Stimulated activated CD8-positive, alpha-beta memory T cell treated with anti-CD3 and anti-CD28 coated beads, Interleukin-7, amount 100 ng/mL, for 1 hour (primary cell): ENCODE measurements at places on chromosomes 2 and 18.

DNA sequence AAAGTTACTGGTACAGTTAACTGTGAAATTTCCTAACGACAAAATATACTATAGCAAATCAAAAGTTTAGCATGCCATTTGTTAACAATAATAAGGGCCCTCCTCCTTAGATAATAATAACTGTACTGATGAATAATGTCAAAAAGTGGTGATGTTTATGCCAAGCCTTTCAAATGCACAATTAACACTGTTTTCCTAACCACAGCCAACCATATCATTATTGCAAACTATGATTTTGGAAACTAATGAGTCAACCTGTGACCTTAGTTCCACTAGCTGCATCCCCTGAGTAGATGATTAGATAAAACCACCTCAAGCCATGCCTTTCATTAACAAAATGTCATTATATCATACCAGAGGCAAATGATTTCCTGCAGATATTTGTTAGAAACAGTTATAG lies 25.1 kb upstream of the GPR75 start:
- DNase-seq: no peak

GRCh38 chr2:189556526-189556925 lies 24.1 kb downstream of the SLC40A1 start:
- no peak for DNase-seq

- no peak for DNase-seq
Observed at GRCh38 chr18:23101861-23102432, 33.3 kb upstream of the CABLES1 start.

GRCh38 chr2:74944987-74945787 lies 13.3 kb upstream of the POLE4 start:
- no peak for DNase-seq

DNA sequence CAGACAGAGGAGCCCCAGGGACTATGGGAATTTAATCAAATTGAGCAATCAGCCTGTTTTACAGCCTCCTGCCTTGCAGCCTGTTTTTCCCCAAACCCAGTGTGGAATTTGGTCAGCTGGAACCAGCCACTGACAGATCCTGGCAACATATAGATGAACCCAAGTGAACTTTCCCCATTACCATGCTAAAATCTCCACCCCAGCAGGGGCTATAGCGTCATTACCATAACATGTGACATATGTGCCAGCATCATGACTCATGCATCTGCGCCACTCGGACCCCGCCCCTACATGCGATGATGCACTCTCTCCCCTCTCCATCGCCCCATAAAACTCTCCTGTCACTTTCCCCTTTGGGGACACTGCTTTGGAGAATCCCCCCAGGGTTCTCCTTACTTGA lies 17.3 kb upstream of the FEZ2 start:
- DNase-seq: no peak

DNA sequence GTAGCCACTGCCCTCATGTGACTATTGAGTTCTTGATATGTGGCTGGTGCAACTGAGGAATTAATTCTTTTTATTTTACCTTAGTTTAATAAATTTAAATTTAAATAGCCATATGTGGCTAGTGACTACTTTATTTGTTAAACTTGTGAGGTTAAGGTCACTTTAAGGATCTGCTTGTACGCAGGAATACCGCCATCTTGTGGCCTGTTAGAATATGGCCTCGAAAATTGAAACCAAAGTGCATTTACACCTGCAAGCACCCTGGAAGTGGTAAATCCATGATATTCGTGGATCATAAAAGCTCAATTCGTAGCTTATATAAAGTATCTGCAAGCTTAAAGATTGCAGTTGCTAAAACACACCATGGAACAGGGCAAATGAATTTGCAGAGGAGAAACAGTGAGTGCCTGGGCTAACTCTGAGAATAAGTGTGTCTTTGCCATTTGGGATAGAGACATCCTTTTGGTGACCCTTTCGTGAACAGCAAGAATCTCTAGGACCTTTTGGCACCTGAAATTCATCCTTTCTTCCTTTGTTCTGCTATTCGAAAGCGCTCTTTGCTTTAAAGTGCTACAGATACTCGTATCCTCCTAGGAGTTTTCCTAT lies 59.9 kb upstream of the REG3A start:
- no peak for DNase-seq

- no peak for DNase-seq
Observed at GRCh38 chr2:62570861-62571698, 65.1 kb upstream of the TMEM17 start.

- no peak for DNase-seq
Observed at GRCh38 chr2:101305492-101306078, 2.9 kb downstream of the RNF149 start.

- no peak for DNase-seq
Observed at GRCh38 chr2:239884051-239884405, 141.1 kb downstream of the NDUFA10 start.

GRCh38 chr18:4842287-4842686 lies 354.8 kb downstream of the AKAIN1 start:
- no peak for DNase-seq

- DNase-seq: no peak
Observed at GRCh38 chr2:196925768-196926561, 542 bp downstream of the PGAP1 start.

- no peak for DNase-seq
Observed at GRCh38 chr2:149826471-149827125, 239.0 kb upstream of the MMADHC start.

- DNase-seq: no peak
Observed at GRCh38 chr2:98854682-98855081, 81.3 kb downstream of the CRACDL start.

DNA sequence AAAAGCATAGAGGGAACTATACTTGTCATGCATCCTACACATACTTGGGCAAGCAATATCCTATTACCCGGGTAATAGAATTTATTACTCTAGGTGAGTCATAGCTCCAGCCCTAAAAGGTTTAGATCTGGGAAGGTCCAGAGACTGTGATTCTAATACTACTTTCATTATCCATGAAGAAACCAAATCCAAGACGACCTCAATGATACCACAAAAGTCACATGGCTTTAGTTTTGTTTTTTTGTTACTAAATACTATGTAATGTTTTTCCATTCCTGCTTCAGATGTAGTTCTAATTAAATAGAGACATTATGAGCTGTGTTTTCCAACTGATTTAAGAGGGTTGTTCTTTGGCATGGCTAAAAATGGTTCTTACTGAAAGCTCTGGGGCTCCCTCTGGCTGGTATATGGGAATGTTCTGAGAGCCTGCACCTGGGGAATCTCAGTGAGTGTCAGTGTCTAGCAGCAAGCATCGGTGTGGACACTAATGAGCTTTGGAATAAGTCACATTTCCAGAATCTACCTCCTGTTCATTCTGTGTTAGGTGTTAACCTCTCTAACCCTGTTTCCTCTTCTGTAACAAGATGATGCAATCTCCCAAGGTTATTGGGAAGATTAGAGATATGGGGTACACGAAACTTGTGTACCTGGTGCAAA lies 20.5 kb upstream of the IL1RL2 start:
- no peak for DNase-seq

- no peak for DNase-seq
Observed at GRCh38 chr2:29247336-29247914, 132.2 kb downstream of the CLIP4 start.

GRCh38 chr18:22428672-22429071 lies 11.0 kb upstream of the CTAGE1 start:
- DNase-seq: no peak

DNA sequence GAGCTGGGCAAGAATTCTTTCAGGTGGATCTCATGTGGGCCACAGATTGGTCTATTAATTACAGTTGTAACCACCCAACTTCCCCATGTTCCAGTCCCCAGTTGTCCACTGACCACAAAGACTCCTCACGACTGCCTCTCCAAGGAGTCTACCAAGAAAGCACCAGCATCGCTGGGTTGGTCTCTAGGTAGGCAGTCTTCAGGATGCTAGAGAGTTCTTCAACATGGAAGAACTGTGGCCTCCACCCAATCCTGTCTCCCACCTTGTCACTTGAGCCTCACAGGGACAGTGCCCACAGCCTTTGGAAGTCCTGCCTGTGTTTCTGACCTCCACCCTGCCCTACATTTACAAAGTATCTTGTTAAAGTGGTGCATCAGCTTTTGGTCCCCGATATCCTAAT lies 184.7 kb upstream of the FN1 start:
- no peak for DNase-seq

DNA sequence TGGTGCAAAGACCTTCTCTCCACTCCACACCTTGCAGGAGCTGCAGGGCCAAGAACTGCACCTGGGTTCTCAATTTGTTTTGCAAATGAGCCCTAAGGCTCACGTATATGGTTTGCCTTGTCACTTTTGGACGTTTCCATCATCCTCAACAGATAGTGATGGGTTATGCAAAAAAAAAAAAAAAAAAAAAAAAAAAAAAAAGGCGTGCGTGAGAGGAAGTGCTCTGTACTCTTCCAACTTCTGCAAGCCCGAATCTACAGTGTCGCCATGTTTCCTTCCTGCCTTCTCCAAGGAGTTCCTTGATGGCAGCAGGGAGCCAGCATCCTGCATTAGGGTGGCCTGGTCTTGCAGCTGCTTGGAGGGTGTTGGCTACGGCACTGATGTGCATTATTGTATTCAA lies 4.0 kb upstream of the INHBB start:
- DNase-seq: no peak

DNA sequence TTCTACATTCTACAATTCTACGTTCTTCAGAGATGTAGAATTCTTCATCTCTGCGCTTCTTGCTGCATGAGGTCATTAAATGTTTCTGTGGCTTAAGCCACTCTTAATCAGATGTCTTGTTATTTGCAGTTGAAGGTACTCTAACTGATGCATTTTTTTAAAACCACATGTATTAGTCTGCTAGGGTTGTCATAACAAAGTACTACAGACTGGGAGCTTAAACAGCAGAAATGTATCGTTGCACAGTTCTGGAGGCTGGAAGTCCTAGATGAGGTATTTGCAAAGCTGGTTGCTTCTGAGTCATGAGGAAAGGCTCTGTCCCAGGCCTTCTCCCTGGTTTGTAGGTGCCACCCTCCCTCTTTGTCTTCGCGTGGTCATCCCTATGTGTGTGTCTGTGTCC lies 176.3 kb upstream of the GLI2 start:
- DNase-seq: no peak

DNA sequence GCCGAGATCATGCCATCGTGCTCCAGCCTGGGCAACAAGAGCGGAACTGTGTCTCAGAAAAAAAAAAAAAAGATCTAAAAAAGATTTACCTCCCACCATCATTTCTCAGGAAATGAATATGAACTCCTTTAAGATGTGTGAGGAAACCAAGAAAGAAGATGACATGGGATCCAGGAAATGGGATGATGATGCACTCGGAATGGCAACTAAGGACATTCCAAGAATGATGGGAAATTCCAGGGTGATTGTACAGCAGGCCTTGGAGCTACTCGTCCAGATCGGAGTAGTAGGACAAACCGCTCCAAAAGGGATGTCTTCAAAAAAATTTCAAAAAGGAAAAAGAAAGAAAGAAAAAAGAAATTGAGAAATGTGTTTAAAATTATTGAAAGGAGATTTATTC lies 84.9 kb upstream of the PMAIP1 start:
- DNase-seq: no peak

DNA sequence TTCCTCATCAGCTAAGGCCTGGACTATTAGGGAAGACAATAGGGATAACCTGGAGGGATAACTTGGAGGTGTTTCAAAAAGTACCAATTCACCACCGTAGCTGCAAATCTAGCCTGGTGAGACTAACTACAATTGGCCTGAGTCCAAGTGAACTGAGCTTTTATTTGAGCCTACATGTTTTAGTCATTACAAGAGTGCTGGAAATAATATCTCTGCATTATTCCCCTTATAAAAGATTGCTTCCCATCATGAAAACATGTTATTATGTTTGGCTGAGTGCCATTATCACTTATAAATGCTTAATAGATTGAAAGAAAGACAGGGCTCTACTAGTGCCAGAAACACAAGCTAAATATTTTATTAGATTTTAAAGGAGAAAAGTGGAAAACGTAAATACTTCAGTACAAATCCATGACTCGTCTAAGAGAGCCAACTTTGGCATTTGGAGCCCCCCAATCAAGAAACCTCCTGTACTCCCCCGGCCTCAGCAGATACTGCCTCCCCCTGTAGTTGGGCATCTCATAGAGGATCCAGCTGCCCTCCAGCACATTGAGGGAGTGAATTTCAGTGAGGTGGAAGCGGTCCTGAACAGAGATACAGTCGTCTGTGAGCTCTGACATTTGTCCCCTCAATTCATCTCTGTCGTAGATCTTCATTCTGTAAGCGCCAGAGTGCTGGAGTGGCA lies 3.6 kb downstream of the CRYGB start:
- DNase-seq: no peak

GRCh38 chr2:15706424-15706823 lies 114.8 kb downstream of the DDX1 start:
- DNase-seq: no peak

DNA sequence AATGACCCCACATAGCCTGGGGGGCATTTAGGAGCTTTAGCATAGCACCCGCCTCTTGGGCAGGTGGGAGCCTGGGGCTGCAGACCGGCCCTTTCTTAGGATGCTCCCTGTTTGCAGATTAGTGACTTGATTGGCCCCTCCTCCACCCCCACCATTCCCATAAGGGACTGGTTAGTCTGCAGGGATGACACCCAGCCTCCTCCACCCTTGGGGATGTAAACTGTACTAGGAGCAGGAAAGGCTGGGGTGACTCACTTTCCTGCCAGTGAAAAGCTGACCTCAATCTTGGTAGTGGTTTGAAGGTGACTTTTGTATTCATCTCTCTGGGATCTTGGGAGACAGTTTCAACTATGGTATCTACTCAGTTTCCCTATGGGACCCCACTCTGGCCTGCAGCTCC lies 24.2 kb downstream of the CTIF start:
- no peak for DNase-seq

GRCh38 chr2:70553334-70553583 lies 367 bp downstream of the TGFA start:
- DNase-seq: no peak
